Left lobe of liver (tissue), 2 donors: ENCODE measurements at places on chromosomes 7 and 10. TPM values are rescaled to one million over a fixed set of nuclear protein-coding genes. Genes with fewer than 3 reads are reported as not detected.

The FBXL13 gene
- total RNA-seq, result 0.18 TPM

The SEMA3E gene
- total RNA-seq, result 0.45 TPM

The ENTPD7 gene
- total RNA-seq, result 9.8 TPM

The LRRC61 gene
- 14.0 TPM for total RNA-seq

The VPS37D gene
- 2.6 TPM for total RNA-seq

The MTG1 gene
- total RNA-seq, result 47.3 TPM

DNA sequence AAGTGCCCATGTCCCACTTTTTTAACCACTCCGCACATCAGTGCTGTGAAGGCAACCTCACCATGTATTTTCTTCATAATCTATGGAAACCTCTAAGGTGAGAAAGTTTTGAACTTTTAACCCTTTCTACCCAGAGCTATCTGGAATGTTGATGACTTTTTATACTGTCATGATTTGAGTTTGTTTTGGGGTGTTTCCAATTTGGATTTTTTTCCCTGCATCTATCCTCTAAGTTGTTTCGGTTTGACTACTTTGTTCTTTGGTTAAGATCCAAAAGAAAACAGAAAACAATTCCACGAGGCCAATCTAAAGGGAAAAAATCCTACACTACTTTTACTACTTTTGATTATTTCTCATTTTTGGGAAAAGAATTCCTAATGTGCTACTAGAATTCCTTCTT lies 279.7 kb downstream of the USP6NL start:
- DNase-seq, result no peak

DNA sequence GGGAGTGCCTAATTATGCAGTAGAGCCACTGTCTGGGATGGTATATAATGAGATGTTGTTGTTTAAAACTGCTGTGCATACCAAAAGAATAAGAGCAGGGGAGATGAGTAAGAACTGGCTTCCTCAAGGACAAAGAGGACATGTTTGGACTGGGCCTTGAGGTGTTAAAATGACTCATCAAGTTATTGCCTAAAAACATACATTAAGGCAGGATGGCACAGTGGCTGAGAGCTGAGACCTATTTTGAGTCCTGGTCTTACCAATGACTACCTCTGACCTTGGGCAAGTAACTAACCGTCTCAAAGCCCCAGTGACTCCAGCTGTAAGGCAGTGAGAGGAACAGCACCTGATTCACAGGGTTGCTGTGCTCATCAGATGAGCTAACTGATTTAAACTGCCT lies 71.1 kb downstream of the CFAP58 start:
- DNase-seq, result no peak

DNA sequence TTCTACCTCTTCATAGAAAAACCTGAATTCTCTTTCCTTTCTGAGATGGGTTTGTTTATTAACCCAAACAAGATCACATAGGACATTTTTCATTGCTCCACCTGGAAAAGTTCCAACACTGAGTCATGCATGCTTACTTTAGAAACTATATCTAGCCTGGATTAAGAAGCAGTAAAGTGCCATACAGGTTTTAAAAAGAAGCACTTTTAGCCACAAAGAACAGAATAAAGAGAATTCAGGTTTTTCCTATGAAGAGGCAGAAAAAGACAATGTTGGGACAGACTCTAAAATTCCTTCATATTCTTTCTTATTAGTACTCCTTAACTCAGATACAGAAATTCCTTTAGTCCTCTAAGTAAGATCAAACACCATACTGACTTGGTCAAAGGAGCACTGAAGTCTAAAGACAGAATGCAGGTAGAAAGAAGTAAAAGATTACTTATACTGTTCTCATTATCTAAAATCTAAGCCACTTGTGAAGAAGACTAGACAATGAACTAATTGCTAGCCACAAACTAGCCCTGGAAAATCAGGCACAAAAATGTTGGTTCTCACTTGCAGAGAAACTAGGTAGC lies 241.3 kb downstream of the ANK3 start:
- no peak for DNase-seq

GRCh38 chr10:57049096-57049495 lies 688.0 kb upstream of the ZWINT start:
- no peak for DNase-seq

- DNase-seq, result no peak
These were observed 255.1 kb upstream of the MKLN1 start for GRCh38 chr7:131072505-131073091.

- no peak for DNase-seq
These were observed 54.3 kb downstream of the IQUB start for GRCh38 chr7:123480107-123480506.

DNA sequence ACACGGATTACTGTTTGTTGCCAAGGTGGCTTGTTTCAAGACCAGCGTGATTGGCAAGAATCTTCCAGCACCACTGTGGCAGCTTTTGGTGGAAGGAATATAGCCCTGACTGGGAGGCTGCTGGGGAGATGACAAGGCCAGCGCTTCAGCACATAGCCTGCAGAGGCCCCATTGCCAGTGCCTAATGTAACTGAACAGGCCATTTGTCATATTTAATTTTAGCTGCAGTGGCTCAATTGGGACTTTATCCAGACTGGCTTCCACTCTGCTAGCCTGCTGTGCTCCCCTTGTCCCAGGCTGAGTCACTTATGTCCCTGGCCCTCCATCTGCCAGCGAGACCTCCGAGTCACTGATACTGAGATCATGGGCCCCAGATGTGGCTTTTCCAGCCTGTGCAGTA lies 483.1 kb downstream of the GALNT17 start:
- DNase-seq, result no peak

GRCh38 chr7:13090959-13091358 lies 403.5 kb downstream of the ARL4A start:
- no peak for DNase-seq

GRCh38 chr7:13034693-13035092 lies 347.3 kb downstream of the ARL4A start:
- DNase-seq, result no peak
